ENCODE measurements at places on chromosomes 16 and 17.

GRCh38 chr17:79087428-79088143 is 13.0 kb downstream of the ENGASE start:
- no peak for DNase-seq

- DNase-seq, result no peak
Measured at GRCh38 chr17:59154721-59155438, at the start of gene SKA2. SKA2 (minus strand) TSS chr17:59155186; CDS start chr17:59155163, 23 bp downstream.

- no peak for DNase-seq
Measured at GRCh38 chr16:58656899-58657298, 27.3 kb upstream of the CNOT1 start.

GRCh38 chr17:39604911-39605491 is 2.7 kb downstream of the NEUROD2 start:
- DNase-seq, result no peak

- DNase-seq, result no peak
Measured at GRCh38 chr17:47686664-47687327, 7.2 kb upstream of the TBKBP1 start.

GRCh38 chr16:58046936-58047335 is 21.4 kb downstream of the MMP15 start:
- DNase-seq, result no peak

GRCh38 chr16:49596648-49597291 is 223.2 kb downstream of the C16orf78 start:
- no peak for DNase-seq

- no peak for DNase-seq
Measured at GRCh38 chr17:77180503-77181357, 40.0 kb downstream of the SEC14L1 start.

DNA sequence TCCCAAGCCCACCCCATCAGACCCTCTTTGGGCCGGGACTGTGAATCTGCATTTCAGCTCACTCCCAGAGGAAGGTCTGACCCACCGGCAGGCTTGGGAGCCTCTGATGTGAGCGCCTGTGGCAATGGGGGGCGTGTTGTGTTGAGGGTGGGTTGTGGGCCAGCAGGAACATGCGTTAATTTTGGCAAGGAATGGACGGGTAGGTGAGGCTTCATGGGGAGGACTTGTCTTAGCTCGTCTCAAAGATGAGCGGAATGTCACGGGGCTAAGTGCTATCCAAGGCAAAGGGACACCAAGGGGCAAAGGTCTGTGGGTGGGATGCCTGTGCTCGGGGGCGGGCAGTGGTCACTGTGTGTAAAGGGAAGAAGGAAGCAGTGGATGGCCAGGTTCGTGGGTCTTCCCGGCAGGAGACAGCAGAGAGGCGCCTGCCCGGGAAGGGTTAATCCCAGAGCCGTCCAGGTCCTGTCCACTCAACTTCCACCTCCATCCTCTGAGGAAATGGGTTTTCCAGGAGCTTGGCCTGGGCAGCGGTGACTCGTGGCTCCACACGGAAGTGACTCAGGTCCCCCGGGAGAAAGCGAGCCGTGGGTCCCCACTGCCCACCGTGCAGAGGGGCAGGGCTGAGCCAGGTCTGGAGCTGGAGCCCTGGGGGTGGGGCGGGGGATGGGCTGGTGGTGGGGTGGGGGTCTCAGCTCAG is 17.4 kb downstream of the ADGRG1 start:
- no peak for DNase-seq

GRCh38 chr16:59260892-59261291 is 526.8 kb upstream of the GOT2 start:
- no peak for DNase-seq

GRCh38 chr17:81074875-81075274 is 39.9 kb downstream of the BAIAP2 start:
- no peak for DNase-seq

DNA sequence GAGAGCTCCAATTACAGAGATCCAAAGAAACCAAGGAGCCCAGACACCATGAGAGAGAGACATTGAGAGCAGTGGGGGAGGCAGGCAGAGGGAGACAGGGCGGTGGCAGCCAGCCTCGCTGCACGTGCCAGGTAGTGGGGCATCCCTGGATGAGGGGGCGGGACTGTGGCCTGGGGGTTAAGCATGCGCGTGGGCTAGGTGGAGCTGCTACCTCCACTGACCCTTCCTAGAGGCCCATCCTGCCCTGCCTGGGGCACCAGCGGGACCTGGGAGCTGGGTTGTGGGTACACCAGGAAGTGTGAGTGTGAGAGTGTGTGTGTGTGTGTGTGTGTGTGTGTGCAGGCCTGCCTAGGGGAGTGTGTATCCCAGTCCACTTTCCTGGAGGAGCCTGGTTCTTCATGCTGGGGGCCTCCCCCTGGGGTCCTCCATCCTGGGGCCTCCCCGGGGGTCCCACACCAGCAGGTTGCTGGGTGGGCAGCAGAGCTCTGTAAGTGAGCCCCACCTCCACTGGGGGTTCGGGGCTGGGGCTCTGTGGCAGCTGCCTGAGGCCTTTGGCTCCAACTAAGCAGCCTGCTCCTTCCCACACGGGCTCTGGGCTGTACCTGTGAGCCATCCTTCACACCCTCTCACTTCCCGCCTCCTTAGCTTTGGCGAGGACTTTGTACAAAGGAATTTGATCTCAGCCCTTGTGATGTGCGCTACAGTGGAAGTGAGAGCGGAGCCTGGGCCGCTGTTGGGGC is 127.4 kb downstream of the IRF8 start:
- DNase-seq, result no peak

DNA sequence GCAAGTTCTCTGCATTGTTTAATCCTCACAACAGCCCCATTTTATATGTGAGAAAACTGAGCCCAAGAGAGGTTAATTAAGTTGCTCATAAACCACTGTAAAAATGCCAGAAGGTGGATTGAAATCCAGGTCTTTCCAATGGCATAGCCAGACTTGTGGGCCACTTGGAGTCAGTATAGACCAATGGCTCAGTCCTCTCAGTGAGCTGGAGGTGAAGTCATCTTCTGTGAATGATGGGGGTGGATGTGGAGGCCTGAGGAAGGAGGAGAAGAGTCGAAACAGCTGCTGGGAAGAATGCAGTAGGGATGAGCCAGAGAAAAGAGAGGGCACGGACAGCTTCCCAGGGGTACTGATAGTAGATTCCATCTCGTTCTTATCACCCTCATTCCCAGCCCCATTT is 213.4 kb downstream of the SOX9 start:
- DNase-seq, result no peak

GRCh38 chr17:3754458-3755334 is 31.0 kb downstream of the HASPIN start:
- DNase-seq, result no peak

DNA sequence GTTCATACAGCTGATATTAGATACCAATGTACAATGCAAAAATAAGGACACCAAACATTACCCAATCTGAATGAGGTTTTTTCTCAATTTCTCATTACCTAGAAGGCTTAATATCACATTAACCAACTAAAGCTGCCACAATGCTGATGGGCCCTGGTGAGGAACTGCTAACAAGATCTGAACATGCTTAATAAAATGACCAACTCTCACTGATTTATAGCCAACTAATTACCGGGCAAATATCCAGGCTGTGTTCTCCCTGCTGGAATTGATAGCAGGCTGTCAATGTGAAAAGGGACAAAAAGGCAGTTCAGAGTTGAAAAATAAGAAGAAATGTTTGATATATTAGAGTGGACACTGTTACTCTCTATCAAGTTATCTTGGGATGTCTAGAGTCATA is 124.6 kb downstream of the TOX3 start:
- DNase-seq, result no peak

- DNase-seq, result no peak
Measured at GRCh38 chr17:5943982-5944381, 126.2 kb upstream of the WSCD1 start.

- DNase-seq, result no peak
Measured at GRCh38 chr16:87192452-87193073, 124.6 kb downstream of the C16orf95 start.

DNA sequence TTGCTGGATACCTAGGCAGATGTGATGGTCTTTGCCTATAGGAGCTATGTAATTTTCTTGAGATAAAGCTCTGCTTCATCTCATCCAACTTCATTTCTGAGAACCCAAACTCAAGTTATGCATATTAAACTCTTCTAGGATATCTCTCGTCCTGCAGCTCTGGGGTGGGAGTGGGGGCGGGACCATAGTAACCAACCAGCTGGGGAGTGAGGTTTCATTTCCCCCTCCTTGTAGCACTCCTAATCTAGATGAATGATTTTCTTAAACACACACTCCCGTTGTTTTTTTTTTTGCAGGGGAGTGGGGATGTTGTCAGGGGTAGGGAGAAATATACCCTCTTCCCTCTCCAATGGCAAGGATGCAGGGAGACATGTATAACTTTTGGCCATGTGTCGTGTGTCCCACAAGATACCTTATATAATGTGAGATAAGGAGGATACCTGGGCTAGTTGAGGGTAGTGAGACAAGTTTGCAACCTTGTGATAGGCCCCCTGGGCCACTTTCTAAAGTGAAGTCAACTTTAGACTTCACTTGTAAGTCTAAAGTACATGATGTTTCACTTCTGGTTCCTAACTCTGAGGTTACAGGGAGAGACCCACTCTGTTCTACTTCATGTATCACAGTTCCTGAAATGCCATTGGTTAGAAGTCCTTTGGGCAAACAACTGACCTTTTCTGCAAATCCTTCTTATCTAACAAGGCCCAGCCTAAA is 10.5 kb upstream of the HEATR6 start:
- no peak for DNase-seq

DNA sequence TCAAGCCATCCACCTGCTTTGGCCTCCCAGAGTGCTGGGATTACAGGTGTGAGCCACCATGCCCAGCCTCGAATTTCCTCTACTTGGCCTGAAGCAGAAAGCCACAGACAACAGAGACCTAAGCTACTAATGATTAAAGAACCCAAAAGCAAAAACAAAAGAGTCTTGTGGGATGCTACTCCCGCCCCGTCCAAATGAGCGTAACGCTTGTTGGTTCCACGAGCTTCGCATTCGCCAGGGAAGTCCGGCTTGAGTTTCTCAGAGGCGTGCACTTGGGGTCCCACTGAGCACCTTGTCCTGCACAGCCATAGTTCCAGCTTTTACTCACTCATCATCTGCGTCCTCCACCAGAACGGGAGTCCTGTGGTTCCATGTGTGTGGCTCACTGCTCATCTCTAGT is 16.0 kb downstream of the CEP295NL start:
- DNase-seq, result no peak

DNA sequence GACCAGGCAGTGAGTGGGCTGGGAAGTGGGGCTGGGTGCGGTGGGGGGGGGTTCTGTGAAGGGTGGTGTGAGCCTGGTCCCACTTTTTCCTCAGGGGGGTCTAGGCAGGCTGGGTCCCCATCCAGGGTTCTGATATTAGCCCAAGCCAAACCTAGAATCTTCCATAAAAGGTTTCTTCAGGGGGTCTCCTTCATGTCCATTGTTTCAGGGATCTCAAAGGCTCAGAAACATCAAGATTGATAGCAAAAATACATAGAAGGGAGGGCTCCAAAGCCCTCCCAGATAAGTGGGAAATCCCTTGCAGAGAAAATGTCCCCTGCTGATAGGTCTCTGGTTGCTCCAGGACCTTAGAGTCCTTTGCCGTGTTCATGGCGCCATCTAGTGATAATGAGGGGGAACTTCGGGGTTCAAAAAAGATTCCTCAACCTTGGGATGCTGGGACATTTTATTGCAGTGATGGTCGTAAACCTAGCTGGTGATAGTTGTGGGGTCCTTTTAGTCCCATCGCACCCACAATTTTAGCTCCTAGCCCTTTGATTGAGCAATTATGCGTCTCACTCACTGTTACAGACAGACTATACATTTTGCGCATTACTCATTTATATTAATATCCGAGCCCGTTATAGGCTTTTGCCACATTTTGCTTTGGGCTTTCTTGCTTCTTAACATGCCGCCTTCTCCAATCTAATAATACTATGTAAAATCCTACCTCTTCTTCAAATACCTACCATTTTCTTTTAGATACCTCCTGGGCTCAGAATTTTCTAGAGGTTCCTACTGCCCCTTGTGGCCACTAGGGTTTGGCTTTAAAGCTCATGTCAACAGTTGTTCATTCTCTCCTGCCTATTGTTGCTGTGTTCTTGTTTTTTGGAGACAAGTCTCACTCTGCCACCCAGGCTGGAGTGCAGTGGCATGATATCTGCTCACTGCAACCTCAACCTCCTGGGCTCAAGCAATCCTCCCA is 35.1 kb downstream of the IGF2BP1 start:
- peak; percentile 64 for DNase-seq

GRCh38 chr17:39335704-39336223 is 65.7 kb downstream of the FBXL20 start:
- no peak for DNase-seq

DNA sequence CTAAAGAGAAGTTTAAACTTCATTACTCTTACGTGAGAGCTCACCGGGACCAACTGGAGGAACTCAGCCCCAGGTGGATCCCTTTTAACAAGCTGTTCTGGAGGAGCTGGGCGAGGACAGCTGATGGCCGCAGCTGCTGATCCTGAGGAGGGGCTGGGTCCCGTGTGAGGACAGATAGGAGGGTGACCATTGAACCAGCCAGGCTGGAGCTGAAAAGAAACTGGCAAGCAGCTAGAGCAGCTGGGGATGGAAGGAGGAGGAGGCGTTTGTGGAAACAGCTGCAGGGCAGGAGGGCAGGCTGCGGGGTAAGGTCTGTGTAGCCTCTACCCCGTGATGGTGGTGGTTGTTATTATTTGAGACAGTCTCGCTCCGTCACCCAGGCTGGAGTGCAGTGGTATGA is 119.5 kb downstream of the AATF start:
- no peak for DNase-seq

- DNase-seq, result no peak
Measured at GRCh38 chr16:24989494-24989893, 25.7 kb downstream of the ARHGAP17 start.

DNA sequence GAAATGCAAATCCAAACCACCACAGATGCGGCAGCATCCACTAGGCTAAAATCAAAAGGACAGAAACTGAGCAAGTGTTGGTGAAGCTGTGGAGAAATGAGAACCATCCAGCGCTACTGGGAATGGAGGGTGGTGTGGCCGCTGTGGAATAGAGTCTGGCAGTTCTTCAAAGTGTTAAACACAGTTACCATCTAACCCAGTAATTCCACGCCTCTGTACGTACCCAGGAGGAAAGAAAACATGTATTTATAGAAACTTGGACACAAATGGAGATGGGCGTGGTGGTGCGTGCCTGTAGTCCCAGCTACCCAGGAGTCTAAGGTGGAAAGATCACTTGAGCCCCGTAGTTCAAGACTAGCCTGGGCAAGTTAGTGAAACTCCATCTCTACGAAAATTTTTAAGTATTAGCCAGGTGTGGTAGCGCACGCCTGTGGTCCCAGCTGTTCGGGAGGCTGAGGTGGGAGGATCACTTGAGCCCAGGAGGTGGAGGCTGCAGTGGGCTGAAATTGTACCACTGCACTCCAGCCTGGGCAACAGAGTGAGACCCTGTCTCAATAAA is 11.6 kb downstream of the SLC25A10 start:
- no peak for DNase-seq

GRCh38 chr17:77609553-77610517 is 348.7 kb upstream of the TNRC6C start:
- no peak for DNase-seq

Measured in left renal cortex interstitium (tissue), 4 donors.